GM12864 (cell line): ENCODE measurements at places on chromosomes 5 and 9.

GRCh38 chr5:3336666-3337065 lies 259.0 kb upstream of the IRX1 start:
- DNase-seq = no peak

DNA sequence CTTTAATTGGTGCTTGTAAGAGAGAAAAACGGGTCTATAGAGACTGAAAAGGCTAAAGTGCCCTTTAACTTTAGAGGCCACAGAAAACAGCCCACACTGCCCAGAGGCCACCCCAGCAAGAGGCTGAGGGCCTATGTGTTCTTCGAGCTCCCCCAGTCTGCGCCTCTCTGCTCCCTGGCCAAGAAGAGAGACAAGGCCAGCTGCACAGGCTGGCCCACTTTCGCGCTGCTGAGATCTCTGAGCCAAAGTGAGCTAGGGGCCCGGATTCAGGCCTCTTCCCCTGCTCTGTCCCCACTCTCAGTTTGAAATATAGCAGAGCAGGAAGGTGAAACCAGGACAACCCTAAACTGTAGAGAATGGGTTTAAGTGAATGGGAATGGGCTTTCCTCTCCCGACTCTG lies 132.0 kb upstream of the TRIM32 start:
- DNase-seq = no peak

DNA sequence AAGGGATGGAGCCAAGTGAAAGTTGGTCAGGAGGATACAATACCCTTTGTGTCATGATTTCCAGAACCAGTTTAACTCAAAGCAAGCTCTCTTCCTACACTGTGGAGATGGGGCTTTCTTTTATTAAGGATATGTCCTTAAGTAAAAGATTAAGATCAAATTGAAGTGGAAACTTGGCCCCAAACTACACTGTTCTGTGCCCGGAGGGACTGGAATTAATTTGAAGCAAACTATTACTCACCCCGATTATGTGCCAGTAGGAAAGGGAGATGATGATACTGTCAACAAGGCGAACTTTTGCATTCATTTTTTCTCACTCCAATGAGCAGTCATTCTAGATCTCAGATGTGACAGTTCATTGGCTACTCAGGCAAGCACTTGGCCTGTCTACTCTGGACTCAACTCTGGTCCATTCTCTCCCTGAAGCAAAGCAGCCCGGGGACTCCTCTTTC lies 186.7 kb downstream of the NTRK2 start:
- no peak for DNase-seq

- no peak for DNase-seq
Measured at GRCh38 chr5:81405126-81405891, 11.4 kb upstream of the ACOT12 start.

DNA sequence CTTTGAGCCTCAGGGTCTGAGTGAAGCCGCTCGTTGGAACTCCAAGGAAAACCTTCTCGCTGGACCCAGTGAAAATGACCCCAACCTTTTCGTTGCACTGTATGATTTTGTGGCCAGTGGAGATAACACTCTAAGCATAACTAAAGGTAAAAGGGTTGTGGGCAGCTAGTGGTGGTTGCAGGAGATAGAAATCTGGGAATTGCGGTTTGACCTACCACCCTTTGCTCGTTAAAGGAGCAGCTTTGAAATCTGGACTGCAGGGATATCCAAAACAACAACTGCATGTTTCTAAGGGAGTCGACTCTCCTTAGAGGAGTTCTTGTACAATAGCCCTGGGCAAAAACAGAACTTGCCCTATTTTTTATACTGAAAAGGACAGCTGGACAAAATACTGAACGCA lies 19.0 kb downstream of the ABL1 start:
- no peak for DNase-seq

DNA sequence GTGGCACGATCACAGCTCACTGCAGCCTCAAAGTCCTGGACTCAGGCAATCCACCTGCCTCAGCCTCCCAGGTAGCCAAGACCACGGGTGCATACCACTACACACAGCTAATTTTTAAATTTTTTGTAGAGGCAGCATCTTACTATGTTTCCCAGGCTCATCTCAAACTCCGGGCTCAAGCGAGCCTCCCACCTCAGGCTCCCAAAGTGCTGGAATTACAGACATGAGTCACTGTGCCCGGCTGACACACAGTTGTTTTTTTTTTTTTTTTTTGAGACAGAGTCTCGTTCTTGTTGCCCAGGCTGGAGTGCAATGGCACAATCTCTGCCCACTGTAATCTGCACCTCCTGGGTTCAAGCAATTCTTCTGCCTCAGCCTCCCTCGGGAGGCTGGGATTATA lies 70.1 kb upstream of the CNOT6 start:
- DNase-seq = no peak

DNA sequence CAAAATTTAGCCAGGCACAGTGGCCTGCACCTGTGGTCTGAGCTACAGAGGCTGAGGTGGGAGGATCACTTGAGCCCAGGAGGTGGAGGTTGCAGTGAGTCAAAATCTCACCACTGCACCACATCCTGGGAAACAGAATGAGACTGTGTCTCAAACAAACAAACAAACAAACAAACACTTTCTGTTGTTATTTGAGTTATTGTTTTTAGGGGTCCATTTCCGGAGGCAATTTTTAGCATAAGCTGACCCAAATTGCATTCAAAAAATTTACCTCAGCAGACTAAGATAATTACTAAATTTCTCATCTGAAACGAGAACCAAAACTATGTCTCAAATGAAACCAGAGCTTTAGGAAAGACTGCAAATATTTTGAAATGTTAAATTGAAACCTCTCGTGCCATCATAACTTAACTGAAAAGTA lies 1485.1 kb downstream of the EFNA5 start:
- peak; percentile 3 for DNase-seq

- DNase-seq = no peak
Measured at GRCh38 chr5:55222092-55222984, 4.8 kb downstream of the MCIDAS start.
